C1 segment of cervical spinal cord (tissue), 14 donors: ENCODE measurements at places on chromosomes 5 and 9.

- DNase-seq: no peak
These were observed 30.5 kb upstream of the MACIR start for GRCh38 chr5:103228061-103228460.

DNA sequence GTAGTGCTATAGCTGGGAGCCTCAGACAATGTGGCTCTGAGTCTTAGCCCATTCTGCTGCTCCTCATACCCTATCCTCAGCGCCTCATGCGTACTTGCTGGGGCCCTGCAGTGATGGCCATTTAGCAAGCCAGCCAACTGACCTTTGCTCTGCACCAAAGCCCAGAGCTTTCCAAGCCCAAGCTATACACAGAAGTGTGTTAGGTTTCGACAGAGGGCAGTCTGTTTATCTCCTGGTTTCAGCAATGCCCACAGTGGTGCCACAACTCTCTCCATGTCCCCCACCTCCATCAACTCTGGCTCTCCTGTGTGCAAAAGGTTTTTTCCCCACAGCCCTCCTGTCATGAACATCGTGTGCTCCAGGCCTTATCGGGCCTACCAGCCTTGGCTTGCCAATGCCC, 16.9 kb downstream of the GNG10 start:
- no peak for DNase-seq

- no peak for DNase-seq
These were observed 547.2 kb downstream of the MAT2B start for GRCh38 chr5:164052536-164053093.

GRCh38 chr5:135235551-135236227, 163.3 kb downstream of the MACROH2A1 start:
- DNase-seq: no peak

DNA sequence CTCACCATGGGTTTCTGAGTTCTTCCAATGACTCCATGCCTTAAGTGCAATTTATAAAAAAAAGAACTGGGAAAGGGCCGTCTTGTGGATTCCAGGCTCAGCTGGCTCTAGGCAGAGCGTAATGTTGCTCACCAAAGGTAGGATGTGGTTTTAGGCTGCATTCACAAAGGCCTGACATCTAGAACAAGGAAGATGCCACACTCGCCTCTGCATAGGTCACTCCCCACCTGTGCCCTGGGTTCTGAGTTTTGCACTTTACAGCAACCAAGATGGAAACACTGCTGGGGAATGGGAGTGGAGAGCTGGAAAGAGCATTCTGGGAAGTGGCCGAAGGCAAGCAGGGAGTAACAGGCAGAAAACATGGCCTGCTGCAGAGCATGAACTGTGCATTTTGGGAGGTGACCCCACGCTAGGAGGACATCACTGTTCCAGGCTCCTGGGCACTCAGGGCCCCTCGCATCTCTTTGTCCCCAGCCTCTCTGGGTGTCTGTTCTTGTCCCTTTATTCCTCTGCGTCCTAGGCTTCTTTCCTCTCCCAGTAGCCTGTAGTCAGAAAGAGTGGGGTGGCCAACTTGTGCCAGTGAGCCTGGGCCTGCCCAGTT, 12.3 kb downstream of the FCN2 start:
- DNase-seq: no peak

- DNase-seq: no peak
These were observed 81.6 kb downstream of the PLPP1 start for GRCh38 chr5:55453211-55453610.

- DNase-seq: no peak
These were observed 652.4 kb downstream of the PDE4D start for GRCh38 chr5:59241119-59241518.
